ENCODE measurements at places on chromosomes 12 and 14.
A peak's percentile ranks its signal among the peaks of the same experiment; 100 is the strongest.

- no peak for DNase-seq
- no peaks in the 10 kb centered on the region for H3K36me3 ChIP-seq
- H3K4me1 ChIP-seq, result no peaks in the 10 kb centered on the region
- no peaks in the 10 kb centered on the region for H3K27me3 ChIP-seq
- H3K4me3 ChIP-seq, result no peak overlapping the region
Measured at GRCh38 chr12:77687321-77687720, 143.4 kb upstream of the NAV3 start.

GRCh38 chr14:99812096-99812750, 19.0 kb downstream of the EML1 start:
- H3K4me3 ChIP-seq, result no peak overlapping the region
- H3K27ac ChIP-seq, result no peak overlapping the region
- H3K4me1 ChIP-seq, result peaks cover 9% of the 10 kb centered on the region
- H3K27me3 ChIP-seq, result no peaks in the 10 kb centered on the region
- H3K36me3 ChIP-seq, result no peaks in the 10 kb centered on the region

DNA sequence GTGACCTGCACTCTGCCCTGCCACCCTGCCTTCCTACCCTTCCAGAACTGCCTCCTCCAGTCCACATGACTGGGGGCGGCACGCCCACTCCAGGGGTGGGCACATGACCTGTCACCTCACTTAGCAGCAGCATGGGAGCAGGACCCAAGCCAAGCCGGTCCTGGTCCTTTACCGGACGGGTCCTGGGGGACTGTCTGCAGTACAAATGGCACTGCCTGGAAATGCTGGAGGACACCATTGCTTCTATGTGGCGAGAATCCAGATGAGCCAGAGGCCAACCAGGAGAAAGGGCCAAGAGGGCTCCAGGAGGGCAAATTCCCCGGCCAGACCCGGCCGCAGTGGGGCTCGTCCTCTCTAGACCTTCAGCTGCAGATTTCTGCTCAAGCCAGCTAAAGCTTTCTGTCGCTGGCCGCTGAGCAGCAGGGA, 33.1 kb downstream of the ITPK1 start:
- no peak overlapping the region for H3K4me3 ChIP-seq
- no peak overlapping the region for H3K27ac ChIP-seq
- H3K36me3 ChIP-seq, result no peaks in the 10 kb centered on the region
- no peaks in the 10 kb centered on the region for H3K27me3 ChIP-seq
- DNase-seq, result no peak
- H3K4me1 ChIP-seq, result peaks cover 24% of the 10 kb centered on the region

DNA sequence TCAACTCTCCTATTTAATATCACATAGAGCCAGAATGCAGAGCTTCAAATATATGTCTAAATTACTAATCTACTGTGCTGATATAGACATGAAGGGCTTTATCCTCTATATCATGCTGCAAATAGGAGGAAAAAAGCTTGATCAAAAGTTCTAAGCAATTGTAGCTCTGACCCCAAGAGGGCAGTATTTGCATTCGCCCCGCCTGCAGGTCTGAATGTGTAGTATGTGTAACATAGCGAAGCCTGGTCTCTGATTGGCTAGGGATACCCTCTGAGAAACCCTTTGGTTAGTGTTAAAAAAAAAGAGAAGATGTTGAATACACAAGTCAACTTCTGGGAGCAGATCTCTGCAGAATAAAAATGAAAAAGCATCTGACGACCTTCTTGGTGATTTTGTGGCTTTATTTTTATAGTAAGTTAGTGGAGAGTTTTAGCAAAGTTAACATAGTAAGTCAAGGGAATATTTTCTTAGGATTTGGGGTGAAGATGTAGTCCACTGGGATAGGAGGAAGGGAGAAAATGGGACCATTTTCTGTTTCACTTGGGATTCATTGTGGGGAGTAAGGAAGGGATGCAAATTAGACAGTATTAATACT, 151.6 kb upstream of the OR4E1 start:
- peak; percentile 68 for DNase-seq
- no peak overlapping the region for H3K27ac ChIP-seq
- H3K4me3 ChIP-seq, result no peak overlapping the region
- H3K36me3 ChIP-seq, result no peaks in the 10 kb centered on the region
- H3K4me1 ChIP-seq, result no peaks in the 10 kb centered on the region

- no peaks in the 10 kb centered on the region for H3K27me3 ChIP-seq
- peaks cover 18% of the 10 kb centered on the region for H3K4me1 ChIP-seq
- DNase-seq, result no peak
Measured at GRCh38 chr12:115349711-115350110, 665.7 kb upstream of the TBX3 start.

- peaks cover 29% of the 10 kb centered on the region for H3K4me1 ChIP-seq
- H3K4me3 ChIP-seq, result peak overlapping the region; percentile 84
- no peak for DNase-seq
Measured at GRCh38 chr12:55729819-55730818, 1.3 kb upstream of the CD63 start.

DNA sequence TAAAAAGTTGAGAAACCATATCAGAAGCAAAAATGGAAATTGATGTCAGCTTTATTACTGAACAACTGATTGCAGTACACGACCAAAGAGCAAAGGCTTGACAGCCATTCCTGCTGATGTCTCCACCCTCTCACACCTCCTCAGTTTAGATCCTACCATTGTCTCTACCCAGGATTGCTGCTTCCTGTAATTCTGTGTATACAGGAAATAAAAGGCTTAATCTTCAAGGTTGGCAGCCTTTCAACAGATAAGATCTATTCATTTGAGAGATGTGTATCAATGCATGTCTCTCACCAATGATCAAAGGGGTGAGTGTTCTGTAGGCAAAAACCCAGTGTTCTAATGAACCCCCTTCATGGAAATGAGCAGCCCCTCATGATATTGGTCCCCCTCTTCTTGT, 27.0 kb downstream of the SLCO1C1 start:
- no peak for DNase-seq
- no peaks in the 10 kb centered on the region for H3K4me1 ChIP-seq
- no peak overlapping the region for H3K27ac ChIP-seq
- no peaks in the 10 kb centered on the region for H3K36me3 ChIP-seq
- no peaks in the 10 kb centered on the region for H3K27me3 ChIP-seq
- no peak overlapping the region for H3K4me3 ChIP-seq

- no peak overlapping the region for H3K27ac ChIP-seq
- H3K36me3 ChIP-seq, result peaks cover 4% of the 10 kb centered on the region
- peaks cover 30% of the 10 kb centered on the region for H3K4me1 ChIP-seq
- DNase-seq, result no peak
Measured at GRCh38 chr12:110367181-110367864, 36.2 kb downstream of the ANAPC7 start.

GRCh38 chr14:40414386-40414785, 982.2 kb upstream of the FBXO33 start:
- no peak for DNase-seq
- no peak overlapping the region for H3K27ac ChIP-seq
- no peaks in the 10 kb centered on the region for H3K27me3 ChIP-seq
- H3K4me1 ChIP-seq, result no peaks in the 10 kb centered on the region
- H3K4me3 ChIP-seq, result no peak overlapping the region
- no peaks in the 10 kb centered on the region for H3K36me3 ChIP-seq

- no peaks in the 10 kb centered on the region for H3K4me1 ChIP-seq
- H3K27me3 ChIP-seq, result no peaks in the 10 kb centered on the region
- no peak for DNase-seq
- H3K4me3 ChIP-seq, result no peak overlapping the region
- no peak overlapping the region for H3K27ac ChIP-seq
Measured at GRCh38 chr14:90344331-90345238, 12.8 kb upstream of the NRDE2 start.

- no peaks in the 10 kb centered on the region for H3K36me3 ChIP-seq
- H3K4me3 ChIP-seq, result no peak overlapping the region
- no peaks in the 10 kb centered on the region for H3K27me3 ChIP-seq
- no peaks in the 10 kb centered on the region for H3K4me1 ChIP-seq
- no peak overlapping the region for H3K27ac ChIP-seq
- DNase-seq, result no peak
Measured at GRCh38 chr12:92912052-92912451, 17.0 kb downstream of the EEA1 start.

DNA sequence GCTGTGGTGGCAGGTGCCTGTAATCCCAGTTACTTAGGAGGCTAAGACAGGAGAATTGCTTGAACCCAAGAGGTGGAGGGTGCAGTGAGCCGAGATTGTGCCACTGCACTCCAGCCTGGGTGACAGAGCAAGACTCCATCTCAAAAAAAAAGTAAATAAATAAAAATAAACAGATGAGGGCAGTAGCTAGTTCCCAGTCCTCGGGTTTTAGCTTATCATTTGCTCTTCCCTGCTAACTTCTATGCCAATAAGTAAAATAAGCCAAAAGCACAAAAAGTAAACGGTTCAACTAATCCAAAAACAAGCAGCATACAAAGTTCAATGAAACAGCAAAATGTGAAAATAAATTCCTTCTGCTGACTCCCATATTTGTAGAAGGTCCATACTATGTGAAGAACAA, 133.0 kb upstream of the TMCC3 start:
- H3K27me3 ChIP-seq, result no peaks in the 10 kb centered on the region
- H3K36me3 ChIP-seq, result no peaks in the 10 kb centered on the region
- H3K27ac ChIP-seq, result no peak overlapping the region
- DNase-seq, result no peak
